Lower lobe of right lung (tissue), 2 donors: ENCODE measurements at places on chromosomes 6 and 20.

GRCh38 chr6:149366267-149366921 is 33.7 kb upstream of the SUMO4 start:
- no peak for DNase-seq

- no peak for DNase-seq
These were observed 437.8 kb downstream of the UTRN start for GRCh38 chr6:144722925-144723324.

DNA sequence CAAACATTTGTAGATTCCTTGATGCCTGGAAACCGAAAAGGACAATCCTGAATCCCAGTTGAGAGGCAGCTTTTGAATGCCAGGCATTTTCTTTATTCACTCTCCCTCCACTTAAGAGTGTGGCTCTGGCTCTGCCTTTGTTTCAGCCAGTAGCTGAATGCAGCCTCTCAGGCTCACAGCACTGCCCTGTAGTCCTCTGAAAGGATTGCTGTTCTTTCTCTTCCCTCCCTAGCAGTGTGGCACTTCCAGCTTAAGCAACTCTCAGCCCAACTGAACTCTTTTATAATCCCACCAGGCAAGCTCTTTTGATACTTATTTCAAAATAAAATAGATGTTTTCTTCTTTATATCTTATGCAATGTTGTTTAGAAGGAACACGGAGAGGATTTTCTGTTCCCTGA is 415.6 kb downstream of the GJA1 start:
- no peak for DNase-seq

DNA sequence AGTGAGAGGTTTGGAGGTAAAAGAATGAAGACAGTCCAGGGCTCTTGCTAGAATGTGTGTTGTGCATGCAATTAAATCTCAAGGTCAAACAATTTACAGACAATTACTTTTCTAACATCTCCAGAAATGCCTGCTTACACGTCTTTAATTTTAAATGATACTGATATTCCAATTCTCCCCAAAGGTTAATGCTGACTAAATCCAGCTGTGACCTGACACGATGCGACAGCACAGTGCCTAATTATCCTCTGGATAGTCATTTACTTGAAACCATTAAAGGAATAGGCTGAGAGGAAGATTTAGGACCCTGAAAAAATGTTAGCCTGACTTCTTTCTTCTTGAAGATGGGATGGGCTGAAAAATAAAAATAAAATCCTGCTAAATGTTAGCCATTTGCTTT is 178.2 kb upstream of the MMS22L start:
- no peak for DNase-seq

DNA sequence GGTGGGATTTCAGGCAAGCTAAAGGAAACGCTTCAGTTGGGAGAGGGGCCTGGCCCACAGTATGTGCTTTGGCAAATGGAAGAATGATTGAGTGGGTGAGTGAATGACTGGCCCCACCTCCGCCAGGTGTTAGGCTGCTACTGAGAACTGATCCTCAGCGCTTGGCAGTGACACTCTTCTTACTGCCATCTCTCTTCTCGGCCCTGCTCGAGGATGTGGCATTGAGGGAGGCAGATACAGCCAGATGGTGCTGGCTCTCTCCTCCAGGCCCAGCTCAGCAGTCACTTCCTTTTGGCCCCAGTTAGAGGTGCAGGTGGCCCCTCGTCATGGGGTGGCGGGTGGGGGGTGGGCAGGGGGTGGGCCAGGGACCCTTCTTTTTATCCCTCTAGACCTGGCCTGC is 38.9 kb upstream of the KCNK5 start:
- no peak for DNase-seq

- no peak for DNase-seq
These were observed 8.2 kb downstream of the PPP1R14C start for GRCh38 chr6:150150821-150151646.

DNA sequence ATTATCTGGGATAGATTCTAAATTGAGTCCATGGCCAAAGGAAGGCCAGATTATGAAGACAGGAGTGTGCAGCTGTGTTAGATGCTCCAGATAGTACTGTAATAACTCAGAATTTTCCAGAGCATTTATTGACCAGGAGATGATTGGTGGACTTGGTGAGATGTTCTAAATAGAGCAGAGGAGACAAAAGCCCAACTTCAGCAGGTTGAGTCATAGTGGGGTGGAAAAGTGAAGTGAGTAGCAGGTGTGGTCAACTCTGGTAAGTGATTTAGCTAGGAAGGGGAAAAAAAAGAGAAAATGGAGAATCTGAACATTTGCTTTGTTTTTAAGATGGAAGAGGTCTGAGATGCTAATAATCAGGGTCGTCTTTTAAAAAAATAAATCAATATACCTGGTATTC is 227.4 kb downstream of the TMEM200A start:
- DNase-seq: no peak

GRCh38 chr6:166052837-166053236 is 114.8 kb downstream of the TBXT start:
- DNase-seq: no peak

DNA sequence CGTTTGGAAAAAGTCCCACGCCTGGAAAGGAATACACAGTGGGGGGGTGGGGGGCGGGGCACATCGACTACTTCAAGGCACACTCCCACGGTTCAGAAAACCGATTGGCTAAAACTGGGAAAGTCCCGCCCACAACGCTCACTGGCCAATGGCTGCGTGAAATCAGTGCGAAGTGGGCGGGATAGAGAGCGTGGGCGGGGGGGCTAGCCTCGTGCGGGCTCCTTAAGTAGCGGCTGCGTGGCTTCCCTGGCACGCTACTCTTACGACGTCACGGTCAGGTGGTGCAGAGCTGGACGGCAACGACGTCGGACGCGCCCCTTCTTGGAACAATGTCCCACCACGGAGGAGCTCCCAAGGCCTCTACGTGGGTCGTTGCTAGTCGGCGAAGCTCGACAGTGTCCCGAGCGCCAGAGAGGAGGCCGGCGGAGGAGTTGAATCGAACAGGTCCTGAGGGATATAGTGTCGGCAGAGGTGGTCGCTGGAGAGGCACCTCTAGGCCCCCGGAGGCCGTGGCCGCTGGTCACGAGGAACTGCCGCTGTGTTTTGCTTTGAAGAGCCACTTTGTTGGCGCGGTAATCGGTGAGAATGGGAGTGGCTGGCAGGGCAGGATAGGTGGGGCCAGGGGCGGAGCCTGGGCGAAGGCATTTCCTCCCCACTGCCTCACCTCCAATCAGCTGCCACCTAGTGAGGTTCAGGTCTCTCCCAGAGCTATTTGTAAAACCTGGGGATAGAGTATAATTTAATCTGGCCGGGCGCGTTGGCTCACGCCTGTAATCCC is at the start of gene DDX43:
DDX43 (plus strand) TSS at position 252 of the 778 bp plus-strand sequence; CDS start at position 330, 78 bp downstream.
- peak; percentile 81 for DNase-seq

DNA sequence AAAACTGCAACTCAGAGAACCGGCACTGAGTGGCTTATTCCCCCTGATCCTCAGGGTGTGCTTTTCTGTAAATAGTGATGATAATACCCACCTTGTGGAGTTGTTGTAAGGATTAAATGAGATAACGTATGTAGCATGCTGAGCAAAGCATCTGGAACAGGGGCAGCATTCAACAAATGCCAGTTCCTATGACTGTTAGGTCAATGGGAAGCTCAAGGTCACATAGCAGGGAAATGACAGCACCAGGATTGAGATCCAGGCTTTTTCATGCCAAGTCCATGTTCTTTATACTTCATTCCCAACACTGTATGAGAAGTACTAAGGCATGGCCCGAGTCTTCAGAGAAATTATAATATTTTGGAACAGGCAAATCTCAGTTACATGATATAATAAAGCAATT is 5.1 kb downstream of the RCAN2 start:
- DNase-seq: no peak

GRCh38 chr20:10935658-10936402 is 262.0 kb upstream of the JAG1 start:
- no peak for DNase-seq

DNA sequence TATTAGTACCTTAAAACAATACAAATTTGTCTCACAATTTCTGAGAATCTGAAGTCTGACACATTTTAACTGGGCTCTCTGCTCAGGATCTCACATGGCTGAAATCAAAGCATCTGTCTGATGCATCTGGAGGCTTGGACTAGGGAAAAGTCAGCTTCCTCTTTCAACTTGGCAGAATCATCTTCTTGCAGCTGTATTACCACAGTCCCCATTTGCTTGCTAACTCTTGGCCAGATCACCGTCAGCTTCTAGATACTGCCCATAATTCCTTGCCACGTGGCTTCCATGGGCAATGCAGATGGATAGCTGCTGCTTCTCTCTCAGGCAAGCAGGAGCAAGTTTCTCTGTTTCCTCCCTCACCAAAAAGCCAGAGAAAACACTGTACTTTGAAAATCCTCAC is 1106.4 kb upstream of the CITED2 start:
- no peak for DNase-seq

DNA sequence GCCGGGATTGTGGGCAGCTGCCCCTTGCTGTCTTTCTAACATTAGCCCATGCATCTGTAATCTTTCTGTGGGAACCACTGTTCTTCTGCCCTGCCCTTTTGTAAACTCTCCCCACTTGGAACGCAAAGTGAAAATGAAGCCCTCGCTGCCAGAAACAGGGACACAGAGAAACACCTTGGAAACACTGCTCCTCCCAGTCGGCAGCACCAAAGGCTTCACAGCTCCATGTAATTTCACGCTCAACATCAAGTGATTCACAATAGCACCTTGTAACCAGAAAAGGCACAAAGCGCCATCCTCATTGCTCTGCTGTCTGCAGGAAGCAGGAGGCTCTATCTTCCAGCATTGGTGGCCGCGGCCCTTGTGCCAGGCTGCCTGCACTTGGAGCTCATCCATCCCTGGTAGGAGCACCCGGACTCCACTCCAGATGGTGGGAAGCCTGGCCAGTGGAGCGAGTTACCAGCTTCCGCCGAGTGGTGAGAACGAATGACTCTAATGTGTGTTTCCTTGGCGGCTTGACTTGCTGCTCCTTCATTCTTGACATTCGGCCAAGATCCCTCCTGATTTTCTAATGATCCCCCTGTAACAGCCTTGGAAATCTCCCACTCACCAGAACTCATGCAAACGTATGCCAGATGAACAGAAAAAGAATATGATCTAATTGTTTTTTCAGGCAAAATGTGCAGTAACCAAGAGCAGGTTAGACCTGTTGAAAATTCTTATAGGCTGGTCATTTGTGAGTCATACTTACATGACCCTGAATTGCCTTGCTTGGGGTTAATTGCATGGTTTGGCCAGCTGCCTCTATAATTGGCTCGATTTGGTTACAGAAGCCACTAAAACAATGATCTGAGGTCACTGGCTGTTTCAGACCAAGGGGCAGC is 169.1 kb upstream of the CDYL start:
- DNase-seq: no peak

GRCh38 chr6:31299947-31300346 is 28.1 kb upstream of the HLA-C start:
- no peak for DNase-seq

GRCh38 chr6:71486461-71486860 is 197.8 kb downstream of the OGFRL1 start:
- DNase-seq: no peak

GRCh38 chr6:79430913-79431536 is 106.2 kb downstream of the LCA5 start:
- DNase-seq: no peak

GRCh38 chr6:90432041-90432775 is 135.6 kb upstream of the BACH2 start:
- DNase-seq: no peak

- DNase-seq: no peak
These were observed 104.6 kb upstream of the GLP1R start for GRCh38 chr6:38943964-38944363.

DNA sequence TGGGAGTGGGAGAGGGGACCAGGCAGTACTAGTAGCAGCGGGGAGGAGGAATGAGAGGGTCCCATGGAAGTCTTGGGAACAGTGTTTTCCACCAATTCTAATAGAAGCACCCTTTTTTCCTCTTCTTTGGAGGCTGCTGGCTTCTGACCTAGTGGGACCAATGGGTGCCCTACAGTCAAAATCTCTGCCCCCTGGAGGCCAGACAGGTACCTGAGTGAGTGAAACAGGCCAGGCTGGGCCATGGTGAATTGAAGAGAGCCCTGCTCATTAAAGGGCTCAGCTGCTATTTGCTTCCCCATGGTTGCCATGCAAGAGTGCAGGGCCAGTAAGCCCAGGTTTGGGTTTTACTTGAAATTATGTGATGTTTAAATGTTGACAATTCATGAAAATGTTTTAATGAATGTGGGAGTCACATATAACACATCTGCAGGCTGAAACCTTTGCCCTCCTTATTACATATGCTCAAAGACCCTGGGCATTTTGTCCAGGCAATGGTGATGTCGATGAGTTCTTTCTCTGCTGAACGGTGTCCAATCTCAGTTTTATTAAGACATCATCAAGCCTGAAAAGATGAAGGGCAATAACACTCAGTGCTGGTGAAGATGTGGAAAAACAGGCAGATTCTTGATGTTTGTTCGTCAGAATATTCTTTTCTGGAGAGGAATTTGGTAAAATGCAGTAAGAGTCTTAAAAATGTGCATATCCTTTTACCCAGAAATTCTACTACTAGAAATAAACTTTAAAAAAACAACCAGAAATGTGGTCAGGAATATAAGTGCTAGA is 42.3 kb upstream of the OCSTAMP start:
- DNase-seq: no peak

DNA sequence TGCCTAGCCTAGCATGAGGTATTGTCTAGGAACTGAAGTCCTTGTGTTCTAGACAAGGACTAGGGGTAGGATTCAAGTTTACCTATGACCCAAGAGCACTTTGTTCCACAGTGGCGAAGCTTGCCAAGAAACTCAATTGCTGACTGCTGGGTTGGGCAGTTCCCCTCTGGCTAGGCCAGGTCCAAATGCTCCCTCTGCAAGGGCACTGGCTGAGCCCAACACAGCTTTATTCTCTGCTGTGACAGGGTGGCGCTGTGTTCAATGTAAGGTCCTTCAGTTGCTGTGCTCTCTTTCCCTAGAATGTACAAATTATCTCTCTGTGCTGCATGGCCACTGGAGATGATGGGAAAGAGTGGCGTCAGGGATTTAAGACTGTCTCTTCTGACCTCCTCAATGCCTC is 950.8 kb downstream of the HACE1 start:
- no peak for DNase-seq

DNA sequence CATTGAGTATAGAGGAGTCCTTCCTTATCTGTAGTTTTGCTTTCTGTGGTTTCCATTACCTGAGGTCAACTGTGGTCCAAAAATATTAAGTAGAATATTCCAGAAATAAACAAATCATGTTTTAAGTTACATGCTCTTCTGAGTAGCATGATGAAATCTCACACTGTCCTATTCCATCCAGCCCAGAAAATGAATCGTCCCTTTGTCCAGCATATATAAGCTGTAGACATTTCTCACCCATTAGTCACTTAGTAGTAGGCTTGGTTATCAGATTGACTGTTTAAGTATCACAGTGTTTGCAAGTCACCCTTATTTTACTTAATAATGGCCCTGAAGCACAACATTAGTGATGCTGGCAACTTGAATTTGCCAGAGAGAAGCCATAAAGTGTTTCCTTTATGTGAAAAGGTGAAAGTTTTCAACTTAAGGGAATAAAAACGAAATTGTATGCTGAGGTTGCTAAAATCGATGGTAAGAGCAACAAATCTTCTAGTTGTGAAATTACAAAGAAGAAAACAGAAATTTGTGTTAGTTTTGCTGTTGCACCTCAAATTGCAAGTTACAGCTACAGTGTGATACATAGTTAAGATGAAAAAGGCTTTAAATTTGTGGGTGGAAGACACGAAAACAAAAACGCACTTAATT is 198.6 kb upstream of the SIM1 start:
- no peak for DNase-seq

- DNase-seq: no peak
These were observed 72.6 kb upstream of the ZNF184 start for GRCh38 chr6:27545271-27546046.

- no peak for DNase-seq
These were observed 156.4 kb downstream of the MBOAT1 start for GRCh38 chr6:20055916-20056315.
